ENCODE measurements at places on chromosomes 6 and 20.

DNA sequence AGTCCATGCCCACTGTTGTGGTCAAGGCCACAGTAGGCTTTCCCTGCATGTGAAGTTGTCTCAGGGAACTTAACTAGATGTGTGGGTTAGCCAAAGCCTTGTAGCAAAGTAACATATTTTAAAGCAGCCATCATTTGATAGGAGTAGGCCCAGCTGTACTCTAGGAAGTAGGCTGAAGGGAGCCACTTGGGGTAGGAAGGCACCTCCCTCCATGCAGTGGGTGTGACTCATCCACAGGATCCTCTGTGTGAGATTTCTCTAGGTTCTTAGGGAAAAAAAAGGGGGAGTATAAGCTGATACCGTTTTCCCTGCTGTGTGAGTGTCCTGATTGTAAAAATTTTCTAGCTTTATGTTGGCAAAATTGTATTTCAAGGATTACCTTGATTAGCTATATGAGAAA is 44.7 kb downstream of the VAPB start:
- DNase-seq: no peak

DNA sequence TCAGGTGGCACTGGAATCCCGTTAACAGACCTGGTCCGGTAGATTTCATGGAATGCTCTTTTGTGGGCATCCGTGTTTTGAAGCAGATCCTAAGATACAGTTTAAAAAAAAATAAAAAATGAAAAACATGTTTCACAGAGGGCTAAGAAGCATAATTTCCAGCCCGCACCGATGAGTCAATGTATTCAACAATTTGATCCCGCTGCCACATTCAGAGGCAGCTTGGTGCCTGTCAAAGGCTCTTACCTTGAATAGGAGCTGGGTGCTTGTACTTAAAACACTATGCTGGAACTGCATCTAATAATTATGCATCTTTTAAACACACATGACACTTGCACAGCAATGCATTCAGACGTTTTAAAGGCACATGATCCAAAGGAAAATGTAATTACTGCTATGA is 164.8 kb downstream of the SYNE1 start:
- DNase-seq: no peak

DNA sequence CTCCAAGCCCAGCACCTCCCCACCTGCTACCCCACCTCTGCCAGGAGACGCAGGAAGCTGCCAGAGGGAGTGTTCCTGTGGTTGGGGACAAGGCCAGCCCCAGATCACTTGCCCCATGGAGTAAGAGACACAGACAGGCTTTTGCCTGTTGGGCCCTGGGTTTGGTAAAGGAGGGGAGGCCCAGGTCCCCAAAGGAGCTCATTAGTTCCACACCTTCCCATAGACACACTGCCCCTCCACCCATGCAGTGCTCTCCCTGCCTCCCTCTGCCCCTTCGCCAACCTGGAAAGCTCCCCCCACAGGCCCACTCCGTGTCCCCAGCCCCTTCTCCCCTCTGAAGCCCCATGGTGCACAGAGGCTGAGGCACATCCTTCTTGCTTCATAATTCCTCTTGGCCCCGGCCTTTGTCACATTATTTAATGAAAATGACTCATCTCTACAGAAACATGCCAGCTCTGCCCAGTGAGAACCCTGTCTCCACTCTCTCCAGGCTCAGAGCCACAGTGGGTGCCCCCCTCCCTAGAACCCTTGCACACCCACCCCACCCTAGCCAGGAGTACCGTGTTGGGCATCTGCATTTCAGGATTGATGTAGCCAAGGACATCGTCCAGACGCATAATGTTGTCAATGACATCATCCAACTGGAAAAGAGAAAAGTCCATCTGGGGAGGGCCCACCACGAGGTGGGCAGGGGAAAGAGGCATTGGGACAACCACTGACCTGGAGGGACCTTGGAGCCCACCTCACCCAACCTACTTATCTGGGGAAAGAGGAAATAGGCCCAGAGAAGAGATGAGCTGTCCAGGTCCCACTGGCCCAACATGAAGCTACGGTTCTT is 46.0 kb downstream of the TFEB start:
- no peak for DNase-seq

DNA sequence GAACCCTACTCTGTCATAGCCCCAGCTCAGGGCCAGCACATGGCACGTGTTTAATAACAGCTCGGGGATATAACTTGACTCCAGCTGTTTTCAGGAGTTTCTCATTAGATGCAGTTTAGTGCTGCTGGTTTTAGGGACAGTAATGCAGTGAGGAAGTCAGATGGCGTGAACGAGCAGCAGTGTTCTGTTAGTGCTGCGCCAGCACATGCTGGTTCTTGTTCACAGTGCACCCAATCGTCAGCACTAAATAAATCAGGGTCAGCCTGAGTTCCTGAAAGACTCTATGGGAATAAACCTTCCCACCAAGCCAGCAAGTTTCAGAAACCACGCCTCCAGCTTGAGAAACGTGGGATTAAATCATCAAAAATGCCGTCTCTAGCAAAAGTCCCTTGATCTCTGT is 235.9 kb upstream of the SUPT3H start:
- no peak for DNase-seq

DNA sequence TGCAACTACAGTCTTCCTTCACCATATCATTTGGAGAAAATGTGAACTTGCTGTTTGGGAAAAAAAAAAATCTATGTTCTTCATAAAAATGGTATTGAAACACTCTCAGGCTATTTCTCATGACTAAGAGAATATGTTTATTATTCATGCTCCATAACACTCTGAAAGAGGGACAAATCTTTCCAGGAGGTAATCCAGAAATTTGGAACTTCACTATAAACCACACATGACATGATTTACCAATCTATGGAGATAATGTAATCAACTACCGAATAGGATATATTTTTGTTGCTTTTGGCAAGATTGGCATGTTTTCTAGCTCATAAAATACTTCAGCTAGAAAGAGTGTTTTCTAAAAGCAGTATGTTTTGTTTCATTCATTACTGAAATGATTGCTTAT is 56.3 kb downstream of the THEMIS start:
- DNase-seq: no peak

- DNase-seq: no peak
These were observed 5.9 kb downstream of the VNN1 start for GRCh38 chr6:132708002-132708401.

DNA sequence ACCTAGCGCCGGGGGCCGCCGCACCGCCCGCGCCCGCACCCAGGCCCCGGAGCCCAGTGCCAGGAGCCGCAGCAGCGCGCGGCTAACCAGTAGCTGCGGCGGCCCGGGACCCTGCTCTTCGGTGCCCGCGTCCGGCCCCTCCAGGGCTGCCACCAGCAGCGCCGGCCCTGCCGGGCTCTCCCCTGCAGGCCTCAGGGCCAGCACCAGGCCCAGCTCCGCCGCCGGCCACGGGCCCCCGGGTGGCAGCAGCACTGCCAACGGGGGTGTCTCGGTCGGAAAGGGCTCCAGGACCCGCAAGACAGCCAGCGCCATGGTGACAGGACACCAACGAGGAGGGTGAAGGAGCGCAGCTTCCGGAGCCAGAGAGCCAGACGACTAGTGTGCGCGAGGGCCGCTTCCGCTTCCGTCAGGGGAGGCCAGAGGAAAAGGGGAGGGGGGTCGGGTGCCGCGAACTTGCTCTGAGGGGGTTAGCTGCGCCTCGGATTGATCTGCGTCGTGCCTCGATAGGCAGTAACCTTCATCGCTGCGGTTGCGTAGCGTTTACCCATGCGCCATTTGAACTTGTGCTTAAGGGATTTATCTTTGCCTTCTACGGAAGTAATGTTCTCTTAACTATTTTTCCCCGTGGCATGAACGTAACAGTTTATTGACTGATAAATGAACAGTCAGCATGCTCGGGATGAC is at the start of gene PEX6:
Gene PEX6 (minus strand): TSS at position 343 of the 684 bp plus-strand sequence. CDS start 31 bp downstream, at position 312.
- DNase-seq: peak; percentile 81

GRCh38 chr6:113809826-113810225 is 47.3 kb upstream of the MARCKS start:
- DNase-seq: no peak

GRCh38 chr6:51153109-51153508 is 334.4 kb downstream of the TFAP2B start:
- DNase-seq: no peak

DNA sequence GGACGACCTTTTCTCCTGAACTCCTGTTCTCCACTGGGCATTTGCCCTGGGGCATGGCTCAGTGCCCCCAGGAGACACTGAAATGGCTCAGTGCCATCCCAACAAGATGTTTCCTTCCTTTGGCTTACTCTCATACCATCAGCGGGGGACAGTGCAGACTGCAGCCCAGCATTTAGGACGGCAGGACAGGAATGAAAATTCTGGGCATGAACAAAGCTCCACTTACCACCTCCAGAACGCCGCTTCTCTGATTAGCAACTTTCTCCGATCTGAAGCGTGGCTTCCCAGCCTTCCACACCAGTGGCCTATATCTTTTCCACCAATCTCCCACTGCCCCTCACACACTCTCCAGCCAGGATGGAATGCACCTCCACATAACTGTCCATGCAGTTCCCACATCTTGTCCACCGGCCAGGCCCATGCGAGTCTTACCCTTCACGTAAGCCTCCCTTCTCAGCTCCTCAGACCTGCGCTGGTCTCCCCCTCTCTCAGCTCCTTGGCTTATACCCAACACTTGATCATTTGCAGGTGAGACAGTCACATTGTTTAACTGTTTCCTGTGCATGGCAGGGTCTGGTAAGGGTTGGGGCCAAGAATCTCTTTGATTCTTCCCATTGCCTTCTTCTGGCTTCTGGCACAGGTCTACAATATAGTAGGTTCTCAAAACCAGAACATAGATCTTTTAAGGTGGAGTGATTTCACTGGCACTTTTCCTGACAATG is 114.5 kb downstream of the FYN start:
- no peak for DNase-seq

GRCh38 chr20:4613184-4613583 is 108.5 kb upstream of the PRND start:
- DNase-seq: no peak

DNA sequence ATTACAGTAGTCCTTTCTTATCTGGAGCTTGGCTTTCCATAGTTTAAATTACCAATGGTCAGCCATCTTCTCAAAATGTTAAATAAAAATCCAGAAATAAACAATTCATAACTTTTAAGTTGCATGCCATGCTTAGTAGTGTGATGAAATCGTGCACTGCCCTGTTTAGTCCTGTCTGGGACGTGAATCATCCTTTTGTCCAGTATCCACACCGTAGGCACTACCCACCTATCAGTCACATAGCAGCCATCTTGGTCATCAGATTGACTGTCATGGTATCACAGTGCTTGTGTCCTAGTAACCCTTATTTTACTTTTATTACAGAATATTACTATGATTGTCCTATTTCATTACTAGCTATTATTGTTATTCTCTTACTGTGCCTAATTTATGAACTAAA is 924.1 kb downstream of the EYS start:
- DNase-seq: no peak

DNA sequence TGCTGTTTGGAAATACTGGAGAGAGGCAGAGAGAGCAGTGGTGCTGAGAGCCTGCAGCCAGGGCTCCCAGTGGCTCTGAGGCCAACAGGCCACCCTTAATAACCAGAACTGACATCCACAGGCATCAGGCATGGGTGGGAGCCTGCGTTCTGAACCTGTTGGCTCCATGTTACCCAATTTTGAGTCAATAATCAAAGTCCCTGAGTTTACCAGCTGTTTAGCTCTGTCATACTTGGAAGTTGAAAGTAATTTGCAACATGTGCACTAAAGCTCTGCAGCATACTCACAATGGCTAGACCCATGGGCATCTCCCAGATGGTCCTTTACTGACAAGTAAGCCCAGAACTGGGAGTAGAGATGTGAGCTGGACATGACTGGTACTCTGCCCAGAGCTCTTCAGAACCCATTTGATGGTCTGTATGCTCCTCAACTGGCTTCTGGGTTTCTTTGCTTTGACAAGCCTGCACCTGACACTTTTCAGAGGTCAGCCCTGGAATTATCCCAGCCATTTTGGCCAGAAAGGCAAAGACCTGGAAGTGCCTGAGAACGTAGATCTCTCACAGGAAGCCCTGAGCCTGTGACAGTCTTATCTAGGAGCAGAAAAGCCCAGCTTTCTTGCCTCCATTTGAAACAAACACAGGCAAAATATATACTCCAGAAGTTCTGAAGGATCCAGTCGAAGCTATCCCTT is 122.4 kb upstream of the CITED2 start:
- no peak for DNase-seq

- no peak for DNase-seq
These were observed 127.8 kb upstream of the SLC22A23 start for GRCh38 chr6:3584606-3585005.

DNA sequence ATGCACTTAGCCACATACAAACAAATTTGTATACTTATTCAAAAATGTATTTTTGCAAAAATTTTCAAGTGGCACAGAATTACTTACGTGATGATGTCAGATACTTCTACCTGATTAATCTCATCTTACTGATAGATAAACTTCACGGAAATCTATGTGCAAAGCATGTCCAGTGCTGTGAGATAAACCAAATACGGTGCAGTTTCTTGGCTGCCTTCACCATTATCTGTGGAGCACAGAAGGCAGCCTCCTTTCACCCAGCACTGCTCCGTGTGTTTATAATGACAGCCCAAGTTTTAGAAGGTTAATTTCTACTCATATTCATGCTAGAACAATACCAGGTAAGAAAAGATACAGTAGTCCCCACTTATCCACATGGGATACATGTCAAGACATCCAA is 59.0 kb upstream of the PDE10A start:
- no peak for DNase-seq

DNA sequence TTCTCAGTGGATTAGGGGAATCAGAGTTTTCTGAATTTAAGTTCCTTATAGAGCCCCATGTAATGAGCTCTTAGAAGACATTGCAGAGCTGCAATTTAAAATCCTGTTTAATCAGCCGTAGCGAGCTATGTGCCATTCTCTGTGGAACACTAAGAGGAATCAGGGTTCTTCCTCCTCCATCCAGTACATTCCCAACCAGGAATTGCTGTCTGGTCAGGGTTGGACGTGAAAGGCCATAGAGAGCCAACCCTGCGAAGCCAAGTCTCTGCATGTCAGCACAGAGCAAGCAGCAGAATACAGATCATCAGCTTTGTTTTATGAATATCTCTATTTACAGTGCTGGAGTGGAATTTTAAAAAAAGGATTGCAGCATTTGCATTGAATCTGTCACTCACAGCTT is 366.0 kb downstream of the LAMA2 start:
- no peak for DNase-seq

DNA sequence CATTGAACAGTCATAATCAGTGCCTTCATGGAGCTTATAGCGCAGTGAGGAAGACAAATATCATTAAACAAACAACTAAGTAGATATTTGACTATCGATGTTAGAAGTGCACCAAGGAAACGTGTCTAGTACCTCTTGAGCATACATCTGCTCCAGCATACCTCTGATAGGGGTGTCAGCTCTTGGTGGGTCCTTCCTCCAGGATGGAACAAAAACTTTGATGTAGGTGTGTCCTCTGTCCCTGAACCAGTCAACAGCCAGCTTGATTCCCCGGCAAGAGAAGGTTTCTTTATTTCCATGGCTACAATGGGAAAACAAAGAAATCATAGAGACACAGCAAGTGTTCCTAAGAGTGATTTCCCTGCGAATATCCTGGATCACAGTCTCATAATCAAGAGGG is 23.1 kb downstream of the ZC3H12D start:
- DNase-seq: no peak

DNA sequence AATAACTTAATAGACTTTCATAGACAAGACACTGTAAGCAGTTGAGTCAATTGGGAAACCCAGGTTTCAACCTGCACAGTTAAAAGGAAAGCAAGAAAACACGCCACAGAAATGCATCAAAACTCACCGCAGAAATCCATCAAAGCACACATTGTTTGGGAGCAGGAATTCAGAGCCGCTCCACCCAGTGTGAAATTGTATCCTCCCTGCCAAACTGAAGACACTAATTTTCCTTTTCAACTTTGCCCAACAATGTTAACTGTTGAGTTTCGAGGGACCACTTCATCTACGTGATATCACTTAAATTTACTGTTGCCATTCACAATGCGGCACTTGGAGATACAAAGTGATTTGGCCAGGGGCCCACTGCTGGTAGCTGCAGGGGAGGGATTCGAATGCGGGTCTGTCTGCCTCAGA is 92.7 kb downstream of the DACT2 start:
- no peak for DNase-seq
